ENCODE measurements at places on chromosomes 7 and 10. TPM values are rescaled to one million over a fixed set of nuclear protein-coding genes. Genes with fewer than 3 reads are reported as not detected.
A peak's percentile ranks its signal among the peaks of the same experiment; 100 is the strongest.

GRCh38 chr7:150800581-150801241, at the start of gene TMEM176A:
TMEM176A (plus strand) TSS chr7:150800769; CDS start chr7:150801551, 782 bp downstream.
- H3K36me3 ChIP-seq, result no peaks in the 10 kb centered on the region
- H3K4me3 ChIP-seq, result no peak within 1 kb of the TSS
- H3K27me3 ChIP-seq, result peaks cover 55% of the 10 kb centered on the region
- DNase-seq, result no peak
- H3K4me1 ChIP-seq, result peaks cover 8% of the 10 kb centered on the region

- peaks cover 47% of the 10 kb centered on the region for H3K4me1 ChIP-seq
- H3K27ac ChIP-seq, result no peak overlapping the region
- H3K36me3 ChIP-seq, result peaks cover 7% of the 10 kb centered on the region
- H3K27me3 ChIP-seq, result peaks cover 7% of the 10 kb centered on the region
- DNase-seq, result no peak
Measured at GRCh38 chr10:60570896-60571295, 181.2 kb upstream of the ANK3 start.

PRSS37 gene
- total RNA-seq, result not detected

AGFG2 gene
- total RNA-seq, result 43.0 TPM

- DNase-seq, result peak; percentile 53
- no peaks in the 10 kb centered on the region for H3K4me1 ChIP-seq
- no peak overlapping the region for H3K27ac ChIP-seq
- peaks cover 8% of the 10 kb centered on the region for H3K36me3 ChIP-seq
- no peaks in the 10 kb centered on the region for H3K27me3 ChIP-seq
Measured at GRCh38 chr10:58291538-58292174, 22.7 kb downstream of the CISD1 start.

All from activated CD8-positive, alpha-beta T cell treated with anti-CD3 and anti-CD28 coated beads, Interleukin-2, amount 10 ng/mL, durations not matched to agents 7 days and 5 days (primary cell).